Mammary epithelial cell (primary cell): ENCODE measurements at places on chromosomes 3 and 15. TPM values are rescaled to one million over a fixed set of nuclear protein-coding genes. Genes with fewer than 3 reads are reported as not detected.
A peak's percentile ranks its signal among the peaks of the same experiment; 100 is the strongest.

GRCh38 chr3:55690726-55691125, 203.6 kb upstream of the WNT5A start:
- no peak for DNase-seq

GRCh38 chr3:187706971-187707370, 4.6 kb upstream of the RTP2 start:
- no peak for DNase-seq

DNA sequence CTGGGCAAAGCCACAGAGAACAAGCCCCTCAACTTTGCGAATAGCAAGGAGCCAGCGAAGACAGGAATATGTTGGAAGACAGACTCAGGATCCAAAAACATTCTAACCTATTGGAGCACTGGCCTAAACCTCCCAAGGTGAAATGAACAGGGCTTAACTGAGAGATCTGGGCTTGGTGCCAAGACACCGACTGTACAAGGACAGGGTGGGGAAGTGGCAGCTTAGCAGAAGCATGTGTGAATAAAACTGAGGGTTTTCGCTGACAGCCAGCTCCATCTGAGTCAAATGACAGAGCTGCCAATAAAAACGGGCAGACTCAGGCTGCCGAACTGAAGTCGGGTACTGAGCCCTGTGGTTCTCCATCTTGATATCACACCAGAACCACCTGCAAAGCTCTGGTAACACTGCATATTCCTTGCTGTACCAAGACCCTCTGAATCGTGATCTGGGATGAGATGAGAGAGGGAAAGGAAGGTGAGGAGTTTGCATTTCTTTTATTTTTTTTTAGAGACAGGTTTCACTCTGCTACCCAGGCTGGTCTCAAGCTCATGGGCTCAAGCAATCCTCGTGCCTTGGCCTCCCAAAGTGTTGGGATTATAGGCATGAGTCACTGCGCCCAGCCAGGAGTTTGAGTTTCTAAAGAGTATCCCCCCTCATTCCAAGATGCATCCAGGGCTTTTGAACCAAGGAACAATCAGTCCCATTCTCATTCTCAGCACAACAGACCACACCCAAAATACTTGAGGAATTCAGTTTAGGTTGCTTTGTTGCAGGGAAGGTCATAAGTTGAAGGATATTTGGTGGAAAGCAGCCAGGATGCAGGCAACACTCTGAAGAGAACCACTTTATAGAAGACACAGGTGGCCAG, 6.0 kb upstream of the PLCB2 start:
- peak; percentile 57 for DNase-seq

DNA sequence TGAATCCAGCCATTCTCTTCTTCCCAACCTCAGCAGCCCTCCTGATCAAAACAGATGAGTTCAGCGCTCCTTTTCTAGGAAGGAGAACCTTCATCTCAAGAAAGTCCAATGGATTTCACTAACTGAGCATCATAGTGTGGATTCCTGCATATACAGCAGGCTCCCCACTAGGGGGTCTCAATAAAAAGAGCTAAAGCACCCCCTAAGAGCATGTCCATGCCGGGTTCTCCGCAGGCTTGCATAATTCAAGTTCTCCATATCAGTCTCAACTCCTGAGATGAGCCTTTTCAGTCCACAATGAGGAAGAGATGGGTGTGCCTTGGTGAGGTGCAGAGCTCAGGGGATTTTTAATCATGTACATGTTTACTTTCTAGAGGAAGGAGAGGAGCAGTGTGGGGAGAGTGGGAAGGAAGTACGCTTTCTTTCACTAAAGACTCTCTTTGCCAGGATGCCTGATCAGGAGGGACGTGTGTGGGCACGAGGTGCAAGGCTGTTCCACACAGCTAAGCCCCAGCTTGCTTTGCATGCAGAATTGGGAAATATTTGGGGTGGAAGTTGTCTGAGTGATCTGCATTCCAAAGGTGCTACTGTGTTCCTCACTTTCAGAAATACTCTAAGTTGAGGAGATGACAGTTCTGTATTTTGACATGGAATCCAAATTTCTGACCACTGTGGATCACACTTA, 563.5 kb downstream of the OCA2 start:
- DNase-seq = no peak

GRCh38 chr3:72301779-72302178, 516.8 kb upstream of the PROK2 start:
- DNase-seq = no peak

Gene IQCH
- 8.8 TPM for total RNA-seq

- DNase-seq = no peak
Measured at GRCh38 chr3:38137615-38138348, 679 bp upstream of the MYD88 start.

DNA sequence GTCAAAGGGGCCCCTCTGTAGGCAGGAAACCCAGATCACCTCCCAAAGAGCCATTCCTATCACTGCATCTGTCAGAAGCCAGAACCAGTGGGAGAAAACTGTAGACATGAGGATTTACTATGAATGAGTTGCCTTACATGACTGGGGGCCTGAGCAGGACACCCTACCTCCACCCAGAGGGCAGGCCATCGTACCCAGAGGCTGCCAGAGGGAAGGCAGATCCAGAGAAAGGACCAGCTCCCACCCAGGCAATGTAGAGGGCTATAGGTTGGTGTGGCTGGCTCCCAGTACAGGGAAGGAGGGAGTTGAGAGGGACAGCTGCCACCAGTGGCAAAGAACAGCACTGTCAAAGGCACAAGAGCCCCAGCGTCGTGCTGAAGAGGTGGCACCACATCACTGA, 233.2 kb downstream of the OCA2 start:
- no peak for DNase-seq

GRCh38 chr3:13227315-13228165, 154.3 kb upstream of the IQSEC1 start:
- DNase-seq = no peak

Gene UQCC5
- total RNA-seq = 27.7 and 35.3 TPM in 2 replicates

- peak; percentile 72 for DNase-seq
Measured at GRCh38 chr3:141303481-141304223, 64.7 kb upstream of the ZBTB38 start.

Gene FGD5
- not detected for total RNA-seq

Gene LRRIQ4
- not detected in 2 replicates for total RNA-seq

GRCh38 chr3:141963301-141963700, 86.9 kb downstream of the ATP1B3 start:
- no peak for DNase-seq

- no peak for DNase-seq
Measured at GRCh38 chr15:33111041-33111451, 83.5 kb downstream of the FMN1 start.

GRCh38 chr15:45495588-45495987, 27.0 kb downstream of the SLC30A4 start:
- DNase-seq = no peak

- peak; percentile 80 for DNase-seq
Measured at GRCh38 chr3:155704771-155705559, 39.9 kb downstream of the PLCH1 start.

Gene ANP32A
- 42.5 TPM for total RNA-seq

Gene LRTM1
- not detected in 2 replicates for total RNA-seq

Gene SLC2A2
- total RNA-seq = not detected

Gene ALPK3
- total RNA-seq = 0.33 TPM

Gene LIPC
- total RNA-seq = not detected
